ENCODE measurements at places on chromosomes 7 and 10.

GRCh38 chr10:16545116-16545736 is 23.5 kb upstream of the C1QL3 start:
- DNase-seq, result peak; percentile 68

DNA sequence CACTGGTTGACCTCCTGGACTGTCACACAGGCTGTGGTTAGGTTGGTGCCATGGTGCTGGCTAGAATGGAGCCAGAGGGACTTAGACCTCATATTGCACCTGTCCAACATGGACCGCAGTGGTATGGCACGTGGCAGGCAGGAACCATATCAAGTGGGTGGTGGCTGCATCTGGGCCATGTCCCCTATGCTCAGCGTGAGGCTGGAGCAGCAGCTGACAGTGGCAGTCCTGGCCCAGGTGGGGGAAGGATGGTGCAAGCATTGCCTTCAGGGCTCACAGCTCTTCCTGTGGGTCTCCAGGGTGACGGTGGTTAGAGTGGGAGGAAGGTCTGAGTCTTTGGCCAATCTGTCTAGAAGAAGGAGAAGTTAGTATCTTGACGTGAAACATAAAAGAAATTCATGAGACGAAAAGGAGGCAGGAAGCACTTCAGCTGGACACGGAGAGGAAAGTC is 54.5 kb upstream of the PFKFB3 start:
- no peak for DNase-seq

DNA sequence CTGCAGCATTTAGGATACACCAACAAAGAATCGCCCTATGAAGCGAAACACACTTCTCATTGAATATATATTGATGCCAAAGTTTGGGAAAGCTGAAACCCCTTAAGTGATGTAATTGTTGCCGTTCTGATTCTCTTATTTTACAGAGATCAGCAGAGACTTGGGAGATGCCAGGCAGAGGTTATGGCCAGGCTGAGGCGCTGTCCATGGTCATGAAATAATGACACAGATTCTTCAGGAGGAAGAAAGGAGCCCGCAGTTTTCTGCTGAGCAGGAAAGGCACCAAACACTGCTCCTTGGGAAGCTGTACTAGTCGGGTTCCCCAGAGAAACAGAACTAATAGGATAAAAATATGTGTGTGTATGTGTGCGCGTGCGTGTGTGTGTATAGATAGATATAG is 566.0 kb downstream of the CALN1 start:
- peak; percentile 45 for DNase-seq

- DNase-seq, result no peak
Observed at GRCh38 chr10:69828144-69828870, 26.6 kb downstream of the COL13A1 start.

GRCh38 chr10:113965683-113966082 is 78.0 kb upstream of the ADRB1 start:
- peak; percentile 61 for DNase-seq

GRCh38 chr7:139720705-139721231 is 57.0 kb downstream of the HIPK2 start:
- no peak for DNase-seq

DNA sequence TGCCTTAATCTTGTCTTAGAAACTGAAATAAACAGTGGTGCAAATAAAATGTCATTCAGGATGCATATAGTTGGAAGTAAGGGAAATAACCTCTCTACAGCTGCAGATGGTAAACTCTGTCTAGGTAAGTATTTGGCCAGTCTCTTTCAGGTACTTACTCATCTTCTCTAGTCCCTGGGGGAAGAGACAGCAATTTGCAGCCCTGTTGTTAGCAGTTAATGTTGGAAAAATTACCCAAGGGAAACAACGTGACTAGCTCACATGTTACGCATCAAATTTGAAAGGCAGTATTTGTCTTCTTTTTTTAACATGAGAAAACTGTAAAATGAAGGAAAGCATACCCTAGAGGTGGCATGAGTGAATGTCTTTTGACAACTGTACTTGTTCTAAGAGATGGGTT is 3.2 kb upstream of the HUS1 start:
- no peak for DNase-seq

GRCh38 chr7:151571471-151571870 is 51.8 kb upstream of the RHEB start:
- no peak for DNase-seq

DNA sequence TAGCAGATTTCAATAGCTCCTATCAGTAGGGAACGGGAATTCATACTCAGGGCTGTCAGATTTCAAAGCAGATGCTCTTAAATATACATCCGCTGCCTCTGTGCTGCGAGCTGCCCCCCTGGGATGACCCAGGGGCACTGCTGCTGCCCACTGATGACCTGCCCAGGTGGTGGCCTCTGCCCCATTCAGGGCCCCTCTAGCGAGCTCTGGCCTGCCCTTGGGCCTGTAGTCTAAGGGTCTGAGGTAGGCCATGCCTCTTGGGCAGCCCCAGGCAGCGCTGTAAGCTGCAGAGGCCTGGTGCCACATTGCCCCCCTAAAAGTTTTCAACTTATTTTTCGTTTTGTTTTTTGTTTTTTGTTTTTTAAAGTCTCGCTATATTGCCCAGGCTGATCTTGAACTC is 50.6 kb upstream of the SH2B2 start:
- no peak for DNase-seq

- no peak for DNase-seq
Observed at GRCh38 chr10:96596422-96597407, 9.9 kb upstream of the TM9SF3 start.

- DNase-seq, result no peak
Observed at GRCh38 chr7:100655908-100656674, at the start of gene ACTL6B. Gene ACTL6B, minus strand, starts transcription at chr7:100656448. Its CDS starts 94 bp downstream, at chr7:100656354.

- DNase-seq, result peak; percentile 64
Observed at GRCh38 chr7:5424749-5425506, 1.3 kb upstream of the TNRC18 start.

- DNase-seq, result no peak
Observed at GRCh38 chr10:73506491-73506890, 10.7 kb upstream of the PPP3CB start.

- peak; percentile 83 for DNase-seq
Observed at GRCh38 chr10:100872034-100872791, 40.5 kb upstream of the SLF2 start.

- no peak for DNase-seq
Observed at GRCh38 chr10:127878475-127879055, 14.2 kb downstream of the CLRN3 start.

DNA sequence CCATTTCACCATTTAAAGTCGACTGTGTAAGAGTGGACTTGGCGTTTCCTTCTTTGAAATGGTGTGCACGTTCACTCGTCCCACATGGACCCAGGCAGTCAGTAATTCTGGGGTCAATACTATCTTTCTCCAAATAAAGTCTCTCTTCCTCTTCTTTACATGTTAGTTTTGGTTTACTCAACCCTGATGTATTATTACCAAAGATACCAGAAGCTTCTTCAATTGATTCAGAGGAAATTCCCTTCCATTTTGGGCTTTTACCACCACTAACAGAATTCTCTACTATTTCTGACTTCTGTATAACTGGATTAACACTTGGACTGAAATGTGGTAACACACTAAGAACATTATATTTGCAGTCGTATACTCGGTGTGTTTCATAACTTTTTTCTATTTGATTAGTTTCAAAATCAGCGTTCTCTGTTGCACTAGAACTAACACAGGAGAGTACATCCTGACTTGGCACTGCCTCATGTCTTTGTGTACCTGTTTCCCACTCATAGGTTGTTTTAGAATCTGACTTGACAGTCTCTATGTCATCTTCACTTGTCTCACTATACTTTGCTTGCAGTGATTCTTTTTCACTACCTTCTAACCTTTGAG is 60.8 kb downstream of the LARP4B start:
- no peak for DNase-seq

- no peak for DNase-seq
Observed at GRCh38 chr7:51144178-51144577, 172.4 kb downstream of the COBL start.

DNA sequence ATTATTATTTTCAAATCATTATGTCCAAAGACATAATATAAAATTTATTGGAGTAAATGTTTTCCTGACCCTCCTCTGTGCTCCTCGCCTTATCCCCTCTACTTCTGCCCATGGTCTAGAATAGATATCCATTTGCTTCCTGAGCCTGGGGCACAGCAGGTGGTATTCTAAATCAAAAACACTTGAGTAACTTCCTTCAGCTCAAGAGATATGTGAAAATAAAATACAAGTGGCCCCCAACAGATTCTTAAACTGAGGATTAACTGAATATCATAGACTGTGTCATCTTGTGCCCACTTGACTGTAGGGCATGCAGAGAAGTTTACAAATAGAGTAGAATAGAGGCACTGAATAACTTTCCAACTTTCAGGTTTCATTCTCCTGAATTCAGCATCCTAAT is 59.1 kb downstream of the HGF start:
- no peak for DNase-seq

GRCh38 chr10:42177077-42177792 is 461.1 kb downstream of the ZNF33B start:
- no peak for DNase-seq

DNA sequence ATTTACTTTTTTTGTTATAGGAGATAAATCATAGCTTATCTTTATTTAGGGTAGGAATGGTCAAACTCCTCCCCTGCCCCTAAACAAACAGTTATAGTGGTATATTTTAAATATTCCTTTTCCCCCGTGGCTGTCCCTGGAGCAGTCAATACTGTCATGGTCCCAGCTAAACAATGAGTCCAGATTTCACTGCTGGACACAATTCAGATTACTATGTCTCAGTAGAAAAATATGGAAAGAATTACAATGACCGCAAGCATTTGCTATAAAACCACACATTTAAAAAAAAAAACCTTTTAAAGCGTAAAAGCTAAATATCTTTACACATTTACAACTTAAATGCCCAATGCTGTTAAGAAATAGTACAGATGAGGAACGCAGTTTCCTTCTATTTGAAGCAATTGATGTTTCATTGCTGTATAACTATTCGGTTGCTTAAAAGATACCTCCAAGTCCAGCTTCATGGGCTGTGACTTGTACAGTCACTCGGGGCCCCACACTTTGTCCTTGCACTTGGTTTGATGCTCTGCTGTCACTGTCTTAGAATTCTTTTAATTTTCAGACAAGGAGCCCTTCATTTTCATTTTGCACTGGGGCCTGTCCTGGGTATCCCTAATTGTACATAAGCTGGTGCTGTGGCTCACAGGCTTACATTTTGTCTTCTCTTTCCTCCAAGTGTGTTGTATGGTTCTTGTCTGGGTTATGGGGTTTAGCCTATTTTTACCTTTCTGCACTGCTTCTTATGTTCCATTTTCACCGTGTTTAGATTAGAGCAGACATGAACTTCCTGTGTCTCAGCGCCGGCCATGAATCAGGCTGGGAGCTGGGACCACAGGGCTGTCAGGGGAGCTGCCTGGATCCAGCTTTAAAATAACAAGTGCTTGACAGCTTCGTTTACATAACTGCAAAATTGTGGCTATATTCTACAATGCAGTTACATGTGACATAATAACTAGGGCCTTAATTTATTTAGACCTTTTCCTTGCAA is 530.2 kb upstream of the FZD8 start:
- DNase-seq, result no peak

DNA sequence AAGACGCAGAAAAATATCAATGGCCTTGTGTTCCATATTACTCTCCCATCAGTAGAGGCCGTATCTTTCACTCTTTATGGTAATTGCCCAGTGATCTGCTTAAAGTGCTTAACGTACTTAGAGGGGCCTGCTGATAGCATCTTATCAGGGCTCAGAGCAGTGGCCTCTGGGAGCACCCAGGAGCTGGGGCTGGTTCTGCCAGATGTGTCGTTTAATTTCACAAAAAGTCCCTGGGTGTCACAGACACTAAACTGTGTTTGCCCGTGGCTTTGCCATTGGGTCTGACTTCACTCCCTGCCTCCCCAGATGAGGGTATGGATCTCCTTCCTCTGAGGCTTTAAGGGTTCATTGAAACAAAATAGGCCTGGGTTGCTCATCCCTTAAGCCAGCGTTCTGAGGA is 435.3 kb downstream of the GATA3 start:
- DNase-seq, result no peak

- DNase-seq, result no peak
Observed at GRCh38 chr7:30682212-30683083, at the start of gene CRHR2. Gene CRHR2, minus strand, starts transcription at chr7:30682456. Its CDS starts 176 bp downstream, at chr7:30682280.

- DNase-seq, result peak; percentile 74
Observed at GRCh38 chr10:24556750-24557742, 166.6 kb downstream of the ARHGAP21 start.

- DNase-seq, result no peak
Observed at GRCh38 chr10:124736491-124737136, 7.6 kb downstream of the FAM53B start.

DNA sequence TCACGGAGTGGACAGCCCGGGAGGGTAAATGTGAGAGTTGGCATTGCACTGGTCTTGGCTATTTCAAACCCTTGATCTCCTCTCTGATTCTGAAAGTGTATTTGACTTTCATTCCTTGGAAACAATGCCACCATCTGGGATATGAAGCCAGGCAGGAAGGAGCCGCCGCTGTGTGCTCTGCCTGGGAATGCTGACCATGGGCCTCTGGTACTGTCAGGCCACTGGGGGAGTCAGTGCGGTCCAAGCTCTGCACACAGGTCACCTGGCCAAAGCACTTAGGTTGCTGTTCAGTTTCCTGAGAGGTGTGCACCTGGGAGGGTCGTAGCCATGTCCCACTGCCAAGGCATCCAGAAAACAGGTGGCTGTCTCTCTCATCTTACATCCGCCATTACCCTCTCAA is 68.5 kb upstream of the SHH start:
- no peak for DNase-seq

GRCh38 chr7:29352041-29352440 is 157.5 kb downstream of the CHN2 start:
- no peak for DNase-seq

DNA sequence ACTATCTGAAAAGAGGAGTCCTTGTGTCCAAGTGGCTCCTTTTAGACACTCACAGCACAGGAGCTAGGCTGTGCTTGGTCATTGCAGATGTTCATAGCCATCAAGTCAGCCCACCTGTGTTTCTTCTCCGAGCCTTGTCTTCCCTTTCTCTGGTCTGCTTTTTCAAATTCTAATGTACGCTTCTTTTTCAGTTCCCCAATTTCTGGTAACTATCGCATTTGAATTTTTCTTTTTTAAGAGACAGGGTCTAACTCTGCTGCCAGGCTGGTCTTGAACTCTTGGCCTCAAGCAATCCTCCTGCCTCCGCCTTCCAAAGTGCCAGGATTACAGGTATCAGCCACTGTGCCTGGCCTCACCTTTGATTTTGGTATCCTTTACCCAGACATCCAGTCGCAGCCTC is 18.9 kb downstream of the APBB1IP start:
- DNase-seq, result peak; percentile 92

DNA sequence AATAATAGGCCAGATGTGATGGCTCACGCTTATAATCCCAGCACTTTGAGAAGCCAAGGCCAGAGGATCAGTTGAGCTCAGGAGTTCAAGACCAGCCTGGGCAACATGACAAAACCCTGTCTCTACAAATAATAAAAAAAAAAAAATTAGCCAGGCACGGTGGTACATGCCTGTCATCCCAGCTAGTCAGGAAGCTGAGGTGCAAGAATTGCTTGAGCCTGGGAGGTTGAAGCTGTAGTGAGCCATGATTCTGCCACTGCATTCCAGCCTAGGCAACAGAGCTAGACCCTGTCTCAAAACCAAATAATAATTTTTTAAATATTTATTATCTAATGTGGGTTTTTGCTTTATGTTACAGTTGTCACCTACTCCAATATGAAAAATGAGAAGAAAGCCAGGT is 178.9 kb downstream of the ADK start:
- DNase-seq, result no peak

Data from Karpas-422 (cell line).